ENCODE measurements at places on chromosomes 1 and 21.

- H3K27ac ChIP-seq, result no peak overlapping the region
- H3K27me3 ChIP-seq, result no peaks in the 10 kb centered on the region
- DNase-seq, result no peak
- H3K4me3 ChIP-seq, result no peak overlapping the region
These were observed 184.0 kb downstream of the HUNK start for GRCh38 chr21:32056791-32057190.

- H3K27me3 ChIP-seq, result no peaks in the 10 kb centered on the region
- no peaks in the 10 kb centered on the region for H3K4me1 ChIP-seq
- DNase-seq, result no peak
- no peak overlapping the region for H3K4me3 ChIP-seq
These were observed 67.7 kb downstream of the MPZL1 start for GRCh38 chr1:167789501-167789900.

DNA sequence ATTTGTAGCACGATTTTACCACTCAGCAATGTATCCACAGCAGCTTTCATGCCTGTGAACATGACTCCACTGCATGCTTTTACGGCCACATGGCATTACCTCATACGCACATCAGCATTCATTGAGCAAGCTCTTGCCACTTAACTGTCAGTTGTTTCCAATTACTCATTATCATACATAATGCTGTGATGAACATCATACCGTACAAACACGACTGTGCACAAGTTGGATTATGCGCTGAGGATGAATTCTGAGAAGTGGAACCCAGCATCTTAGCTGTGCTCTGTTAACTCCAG lies 9.6 kb downstream of the UMODL1 start:
- no peaks in the 10 kb centered on the region for H3K36me3 ChIP-seq
- H3K27me3 ChIP-seq, result no peaks in the 10 kb centered on the region
- no peaks in the 10 kb centered on the region for H3K4me1 ChIP-seq
- H3K27ac ChIP-seq, result no peak overlapping the region
- no peak overlapping the region for H3K4me3 ChIP-seq

DNA sequence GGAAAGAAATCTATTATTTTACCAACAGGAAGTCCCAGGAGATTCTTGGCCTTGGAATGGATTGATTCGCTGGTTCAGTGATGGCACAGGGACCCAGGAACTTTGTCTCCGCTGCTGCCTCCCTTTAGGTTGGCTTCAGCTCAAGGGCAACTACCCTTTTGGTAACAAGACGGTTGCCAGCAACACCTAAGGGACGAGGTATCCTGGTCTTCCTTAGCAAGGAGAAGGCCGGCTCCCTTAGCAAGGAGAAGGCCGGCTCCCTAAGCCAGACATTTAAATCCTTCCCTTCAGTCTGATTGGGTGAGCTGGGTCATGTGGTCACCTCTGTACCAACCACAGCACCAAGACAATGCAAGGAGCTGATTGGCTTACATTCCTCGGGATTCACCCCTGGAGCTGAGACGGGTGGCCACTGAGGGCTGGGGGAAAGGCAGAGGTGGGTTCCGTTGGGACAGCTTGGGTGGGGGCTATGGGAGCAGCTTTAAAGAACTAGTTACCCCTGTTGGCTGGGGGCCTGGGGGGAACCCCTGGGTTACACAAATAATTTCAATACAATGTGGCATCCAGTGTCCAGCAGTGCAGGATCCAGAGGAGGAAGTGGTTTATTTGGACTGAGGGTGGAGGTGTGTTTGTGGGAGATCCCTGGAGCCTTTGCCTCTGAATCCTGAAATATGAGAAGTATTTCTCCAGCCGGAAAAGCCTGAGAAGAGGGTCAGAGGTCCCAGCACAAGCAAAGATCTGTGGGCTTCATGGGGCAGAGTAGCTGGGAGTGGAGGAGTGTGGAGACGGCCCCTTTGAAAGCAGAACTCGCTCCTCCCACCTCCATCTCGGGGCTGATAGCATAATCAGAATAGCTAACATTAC lies 20.7 kb upstream of the CLIC4 start:
- no peak overlapping the region for H3K27ac ChIP-seq
- H3K27me3 ChIP-seq, result no peaks in the 10 kb centered on the region
- no peak for DNase-seq
- H3K4me3 ChIP-seq, result no peak overlapping the region

GRCh38 chr1:21313886-21314721 lies 23.8 kb upstream of the ECE1 start:
- no peaks in the 10 kb centered on the region for H3K4me1 ChIP-seq
- H3K4me3 ChIP-seq, result no peak overlapping the region
- no peak for DNase-seq
- H3K27ac ChIP-seq, result no peak overlapping the region
- H3K27me3 ChIP-seq, result no peaks in the 10 kb centered on the region
- H3K36me3 ChIP-seq, result no peaks in the 10 kb centered on the region

GRCh38 chr1:162081316-162081715 lies 11.8 kb downstream of the NOS1AP start:
- no peak overlapping the region for H3K4me3 ChIP-seq
- H3K36me3 ChIP-seq, result no peaks in the 10 kb centered on the region
- H3K27ac ChIP-seq, result no peak overlapping the region
- no peaks in the 10 kb centered on the region for H3K4me1 ChIP-seq

GRCh38 chr1:109495738-109496137 lies 1.8 kb downstream of the CYB561D1 start:
- peaks cover 29% of the 10 kb centered on the region for H3K36me3 ChIP-seq
- DNase-seq, result no peak
- peaks cover 48% of the 10 kb centered on the region for H3K4me1 ChIP-seq
- H3K27me3 ChIP-seq, result no peaks in the 10 kb centered on the region
- peak overlapping the region; percentile 30 for H3K27ac ChIP-seq
- H3K4me3 ChIP-seq, result no peak overlapping the region

DNA sequence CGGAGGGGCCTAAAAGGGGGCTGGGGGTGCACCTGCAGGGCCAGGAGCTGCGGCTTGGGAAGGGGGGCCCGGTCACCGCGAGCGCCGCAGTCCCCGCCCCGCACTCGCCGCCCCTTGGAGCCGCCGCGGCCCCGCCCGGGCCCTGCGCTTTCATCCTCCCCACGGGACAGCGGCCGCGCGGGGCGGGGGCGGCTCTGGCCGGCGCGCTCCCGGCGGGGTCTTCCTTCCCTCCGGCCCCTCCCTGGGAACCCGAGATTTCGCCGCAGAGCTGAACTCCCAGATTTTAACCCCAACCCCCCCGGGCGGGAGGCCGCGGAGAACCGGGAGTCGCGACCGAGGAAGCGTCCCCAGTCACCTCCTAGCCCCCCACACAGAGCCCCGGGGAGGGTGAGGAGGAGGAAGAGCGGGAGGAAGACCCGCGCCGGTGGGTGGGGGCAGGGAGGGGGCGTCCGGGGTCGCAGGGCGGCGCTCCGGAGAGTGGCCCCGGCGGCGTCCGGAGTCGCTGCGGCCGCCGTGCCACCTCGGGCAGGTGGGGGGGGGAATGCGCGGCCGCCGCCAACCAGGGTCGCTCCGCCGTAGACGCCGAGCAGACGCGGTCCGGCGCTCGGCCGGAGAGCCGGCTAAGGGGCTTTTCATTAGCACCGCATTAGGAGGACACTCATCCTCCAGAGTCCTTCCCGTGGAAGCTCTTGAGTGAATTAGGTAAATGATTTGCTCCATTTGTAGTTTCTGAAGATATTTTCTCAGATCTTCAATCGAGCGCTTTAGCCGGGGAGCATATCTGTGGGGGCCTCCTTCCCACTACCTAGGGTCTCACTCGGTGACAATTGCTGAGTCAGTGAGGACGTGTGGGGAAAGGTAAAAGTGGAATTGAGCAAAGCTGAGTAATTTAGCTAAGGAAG lies 31.6 kb upstream of the NFIA start:
- no peaks in the 10 kb centered on the region for H3K36me3 ChIP-seq
- no peak overlapping the region for H3K27ac ChIP-seq
- H3K4me1 ChIP-seq, result peaks cover 10% of the 10 kb centered on the region
- H3K27me3 ChIP-seq, result peaks cover 6% of the 10 kb centered on the region
- DNase-seq, result no peak

DNA sequence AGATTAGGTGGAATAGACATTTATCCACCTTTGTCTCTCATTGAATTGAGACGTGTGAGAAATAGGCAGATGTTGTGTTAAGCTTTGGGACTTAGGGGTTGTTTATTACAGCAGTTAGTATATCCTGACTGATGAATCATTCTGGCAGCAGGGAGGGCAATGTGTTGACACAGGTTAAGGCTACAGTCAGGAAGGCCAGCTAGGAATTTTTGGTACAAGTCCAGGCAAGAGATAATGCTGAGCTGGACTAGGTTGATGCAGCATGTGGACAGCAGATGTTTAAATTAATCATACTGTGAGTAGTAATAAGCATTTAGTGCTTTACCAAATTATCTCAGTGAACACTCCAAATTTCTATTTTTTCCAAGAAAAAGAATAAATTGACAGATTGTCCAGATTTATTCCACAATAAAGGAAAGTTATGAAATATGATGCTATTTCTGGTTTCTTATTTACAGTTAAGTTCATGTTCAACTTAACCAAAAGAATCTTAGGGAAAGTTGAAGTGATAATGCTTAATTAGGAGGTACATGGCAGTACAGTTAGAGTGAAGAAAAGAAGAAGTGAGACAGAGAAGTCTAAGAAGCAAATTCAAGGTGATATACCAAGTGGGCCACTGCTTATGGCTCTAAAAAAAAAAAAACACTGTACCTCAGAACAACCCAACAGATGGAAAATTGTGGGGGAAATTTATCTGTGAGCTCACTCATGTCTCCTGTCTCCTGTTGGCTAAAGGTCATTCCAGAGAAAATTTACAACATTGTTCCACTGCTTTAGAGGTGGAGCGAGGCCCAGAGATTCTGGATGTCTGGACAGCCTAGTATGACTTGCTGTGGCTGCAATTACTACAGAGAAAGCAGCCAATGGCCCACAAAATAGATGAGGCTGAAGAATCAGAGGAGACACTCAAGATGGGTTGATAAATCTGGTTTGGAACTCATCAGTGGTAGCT lies 102.7 kb upstream of the C21orf91 start:
- H3K4me3 ChIP-seq, result no peak overlapping the region
- DNase-seq, result no peak
- H3K36me3 ChIP-seq, result no peaks in the 10 kb centered on the region
- H3K27me3 ChIP-seq, result no peaks in the 10 kb centered on the region
- no peak overlapping the region for H3K27ac ChIP-seq

- DNase-seq, result peak; percentile 73
- H3K27ac ChIP-seq, result peak overlapping the region; percentile 99
- peaks cover 30% of the 10 kb centered on the region for H3K4me1 ChIP-seq
- no peaks in the 10 kb centered on the region for H3K27me3 ChIP-seq
These were observed 838 bp downstream of the CCDC28B start for GRCh38 chr1:32201011-32201855.

- H3K27me3 ChIP-seq, result no peaks in the 10 kb centered on the region
- H3K27ac ChIP-seq, result peak overlapping the region; percentile 80
- peak; percentile 82 for DNase-seq
These were observed 9.1 kb downstream of the ITGB2 start for GRCh38 chr21:44911384-44912157.

- no peak within 1 kb of the TSS for H3K27ac ChIP-seq
- H3K36me3 ChIP-seq, result no peaks in the 10 kb centered on the region
- peaks cover 11% of the 10 kb centered on the region for H3K27me3 ChIP-seq
- no peaks in the 10 kb centered on the region for H3K4me1 ChIP-seq
- DNase-seq, result peak; percentile 14
- peak within 1 kb of the TSS; percentile 13 for H3K4me3 ChIP-seq
These were observed at the start of gene OLIG1 for GRCh38 chr21:33069994-33070743. OLIG1 (plus strand) TSS chr21:33070141; CDS start chr21:33070247, 106 bp downstream.
